ENCODE measurements at places on chromosomes 16 and 17. TPM values are rescaled to one million over a fixed set of nuclear protein-coding genes. Genes with fewer than 3 reads are reported as not detected.
A peak's percentile ranks its signal among the peaks of the same experiment; 100 is the strongest.

GRCh38 chr17:66777689-66778225 lies 57.2 kb upstream of the CACNG5 start:
- peak; percentile 19 for DNase-seq

DNA sequence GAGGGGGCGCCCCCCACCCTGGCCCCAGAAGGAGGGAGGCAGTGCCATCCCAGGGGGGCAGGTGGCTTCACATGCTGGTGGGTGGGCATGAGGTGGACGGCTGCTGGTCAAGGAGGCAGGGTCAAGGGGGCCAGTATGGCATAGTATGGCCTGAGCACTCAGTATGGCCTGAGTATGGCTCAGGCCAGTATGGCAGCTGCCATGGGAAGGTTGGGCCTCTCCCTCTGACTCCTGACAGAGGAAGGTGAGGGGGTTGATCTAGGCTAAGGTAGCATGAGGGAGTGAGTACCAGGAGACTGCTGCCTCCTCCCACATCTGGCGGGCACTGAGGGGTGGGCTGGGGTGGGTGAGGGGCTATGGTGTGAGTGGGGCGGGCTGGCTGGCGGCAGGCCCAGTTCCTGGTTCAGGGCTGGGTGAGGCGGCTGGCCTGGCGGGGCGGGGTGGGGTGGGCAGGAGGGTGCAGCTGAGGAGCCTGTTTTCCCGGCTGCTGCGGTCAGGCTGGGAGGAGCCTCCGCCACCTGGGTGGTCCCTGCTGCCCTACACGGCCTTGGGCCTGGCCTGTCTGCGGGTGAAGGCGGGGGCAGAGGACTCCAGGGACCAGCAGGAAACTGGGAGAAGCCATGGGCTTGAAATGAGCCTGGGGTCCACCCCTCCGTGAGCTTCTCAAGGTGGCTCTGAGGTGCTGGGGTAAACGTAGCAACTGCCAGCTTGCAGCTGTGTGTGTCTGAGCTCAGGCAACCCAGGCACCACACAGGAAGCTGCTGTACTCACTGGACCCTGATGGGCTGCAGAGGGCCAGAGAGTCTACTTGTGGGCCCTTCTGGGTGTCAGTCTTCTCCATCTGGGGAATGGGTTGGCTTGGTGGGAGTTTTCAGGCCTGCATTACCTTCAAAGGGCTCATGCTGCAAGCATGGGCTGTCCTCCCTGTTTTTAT lies 57.0 kb downstream of the RAI1 start:
- no peak for DNase-seq

DNA sequence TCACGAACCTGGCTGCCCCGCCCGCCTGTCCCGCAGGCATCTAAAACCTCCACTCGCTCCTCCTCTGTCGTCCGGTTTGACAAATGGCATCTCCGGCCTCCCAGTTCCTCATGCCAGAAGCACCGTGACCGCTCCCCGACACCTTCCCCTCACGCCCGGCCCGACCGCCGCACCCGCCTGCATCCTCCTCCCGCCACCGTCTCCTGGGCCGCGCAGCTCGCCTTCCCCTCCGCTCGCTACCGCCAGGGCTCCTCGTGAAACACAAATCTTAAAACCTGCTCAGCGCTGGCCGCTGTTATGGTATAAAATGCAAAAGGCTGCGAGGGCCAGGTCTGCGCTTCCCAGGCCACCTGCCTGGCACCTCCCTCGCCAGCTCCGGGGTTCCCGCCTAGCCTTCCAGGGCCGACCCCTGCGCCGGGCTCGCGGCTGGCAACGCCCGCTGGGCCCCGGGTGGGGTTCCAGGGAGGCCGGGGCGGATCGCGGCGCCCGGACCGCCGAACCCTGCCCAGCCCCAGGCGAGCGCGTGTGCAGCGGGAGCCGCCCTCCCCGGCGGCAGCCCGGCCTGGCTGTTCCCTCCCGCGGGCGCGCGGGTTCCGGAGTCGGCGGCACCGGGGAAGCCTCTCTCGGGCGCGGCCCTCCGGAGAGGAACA lies 488 bp downstream of the SPSB3 start:
- no peak for DNase-seq

Gene RPL23
- 1,883 TPM for total RNA-seq

Gene SP6
- 6.7 TPM for total RNA-seq

DNA sequence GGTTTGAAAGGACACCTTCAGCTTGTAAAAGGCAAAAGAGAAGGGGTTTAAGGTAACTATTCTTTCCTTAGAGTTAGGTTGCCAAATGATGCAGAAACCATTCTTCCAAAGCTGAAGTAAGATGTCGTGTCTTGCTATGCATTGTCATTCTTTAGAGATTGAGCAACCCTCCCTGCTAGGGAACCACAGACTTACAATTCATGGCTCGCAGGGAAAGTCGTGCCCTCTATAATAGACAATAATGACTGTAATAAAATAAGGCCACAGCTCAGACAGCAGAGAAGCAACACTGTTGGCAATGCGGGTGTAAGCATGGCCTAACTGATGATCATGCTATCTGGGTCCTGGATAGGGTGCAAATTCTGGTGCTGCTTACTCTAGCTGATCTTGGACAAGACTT lies 129.6 kb upstream of the CDH13 start:
- no peak for DNase-seq

Gene CDH13
- total RNA-seq: 10.8 TPM

- DNase-seq: peak; percentile 70
Measured at GRCh38 chr16:70712942-70713341, 27.1 kb upstream of the MTSS2 start.

Gene EVPL
- 0.80 TPM for total RNA-seq

Gene NME1
- 415 TPM for total RNA-seq

GRCh38 chr17:39677542-39678339 lies 9.5 kb downstream of the PNMT start:
- DNase-seq: peak; percentile 26

GRCh38 chr16:86576591-86577313 lies 1.6 kb upstream of the FOXL1 start:
- DNase-seq: no peak

DNA sequence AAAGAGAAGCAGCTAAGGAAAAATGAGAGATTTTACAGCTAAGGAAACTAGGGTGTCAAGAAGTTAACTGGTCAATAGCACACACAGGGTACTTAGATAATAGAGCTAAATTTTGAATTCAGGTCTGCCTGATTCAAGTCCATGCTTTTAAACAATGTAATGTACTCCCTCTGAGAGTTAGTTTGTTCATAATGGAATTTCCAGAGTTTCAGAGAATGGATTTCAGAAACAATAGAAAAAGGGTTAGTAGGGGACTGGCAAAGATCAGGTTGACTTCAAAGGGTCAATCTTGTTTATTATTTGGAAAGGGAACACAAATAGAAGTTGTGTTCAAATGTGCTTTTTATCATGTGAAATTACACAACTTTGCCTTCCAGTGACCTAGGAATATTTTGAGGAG lies 17.9 kb downstream of the NSRP1 start:
- no peak for DNase-seq

GRCh38 chr17:45425125-45425983 lies 7.3 kb downstream of the ARHGAP27 start:
- peak; percentile 74 for DNase-seq

DNA sequence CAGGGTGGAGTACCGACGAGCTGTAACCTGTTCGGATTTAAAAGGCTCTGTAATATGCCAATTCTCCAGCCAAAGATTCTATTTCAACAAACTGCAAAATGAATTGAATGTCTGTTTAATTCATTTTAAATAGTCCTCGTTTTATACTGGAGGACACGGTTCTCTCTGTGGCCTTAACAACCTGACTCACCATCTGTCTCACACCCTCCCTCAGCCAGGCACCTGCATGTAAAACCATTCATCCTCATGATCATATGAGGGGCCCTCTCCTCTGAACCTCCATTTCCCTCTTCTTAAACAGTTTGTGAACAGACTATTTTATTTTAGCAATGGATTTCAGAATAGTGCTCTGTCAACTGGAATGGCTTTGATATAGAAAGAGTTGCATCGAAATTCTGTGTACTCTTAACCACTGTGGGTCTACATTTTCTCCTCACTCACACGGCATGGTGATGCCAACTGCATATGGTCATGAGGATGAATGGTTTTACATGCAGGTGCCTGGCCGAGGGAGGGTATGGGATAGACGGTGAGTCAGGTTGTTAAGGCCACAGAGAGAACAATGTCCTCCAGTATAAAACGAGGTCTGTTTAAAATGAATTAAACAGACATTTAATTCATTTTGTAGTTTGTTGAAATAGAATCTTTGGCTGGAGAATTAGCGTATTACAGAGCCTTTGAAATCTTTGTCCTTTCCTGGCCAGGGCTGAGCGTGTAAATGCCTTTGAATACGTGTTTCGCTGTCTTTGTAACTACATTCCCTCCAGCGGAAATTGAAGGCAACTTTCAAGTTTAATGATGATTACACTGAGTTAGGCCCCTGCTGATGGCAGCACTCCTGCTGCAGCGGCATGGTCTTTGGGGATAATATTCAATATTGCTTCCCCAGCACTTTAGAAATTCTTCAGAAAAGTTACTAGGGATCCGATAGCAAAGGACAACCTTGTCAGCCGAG lies 329.6 kb downstream of the SNX29 start:
- DNase-seq: no peak

Gene ST6GALNAC2
- 14.3 TPM for total RNA-seq

DNA sequence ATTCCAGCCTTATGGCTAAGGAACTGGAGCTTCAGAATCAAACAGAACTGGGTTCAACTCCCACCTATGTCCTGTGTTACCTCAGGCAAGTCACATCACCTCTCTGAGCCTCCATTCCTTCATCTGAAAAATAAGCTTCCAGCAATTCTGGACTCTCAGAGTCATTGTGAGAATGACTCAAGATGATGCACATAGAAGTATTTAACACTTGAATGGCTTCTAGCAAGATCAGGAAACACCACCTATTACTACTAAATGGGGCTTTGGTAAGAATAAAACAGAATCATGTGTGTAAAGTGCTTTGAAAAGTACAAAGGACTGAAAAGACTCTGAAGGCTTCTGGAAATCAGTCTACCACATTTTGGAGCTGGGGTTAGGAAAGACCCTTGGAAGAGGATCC lies 30.8 kb upstream of the CALB2 start:
- DNase-seq: no peak

Gene KRT39
- not detected for total RNA-seq

DNA sequence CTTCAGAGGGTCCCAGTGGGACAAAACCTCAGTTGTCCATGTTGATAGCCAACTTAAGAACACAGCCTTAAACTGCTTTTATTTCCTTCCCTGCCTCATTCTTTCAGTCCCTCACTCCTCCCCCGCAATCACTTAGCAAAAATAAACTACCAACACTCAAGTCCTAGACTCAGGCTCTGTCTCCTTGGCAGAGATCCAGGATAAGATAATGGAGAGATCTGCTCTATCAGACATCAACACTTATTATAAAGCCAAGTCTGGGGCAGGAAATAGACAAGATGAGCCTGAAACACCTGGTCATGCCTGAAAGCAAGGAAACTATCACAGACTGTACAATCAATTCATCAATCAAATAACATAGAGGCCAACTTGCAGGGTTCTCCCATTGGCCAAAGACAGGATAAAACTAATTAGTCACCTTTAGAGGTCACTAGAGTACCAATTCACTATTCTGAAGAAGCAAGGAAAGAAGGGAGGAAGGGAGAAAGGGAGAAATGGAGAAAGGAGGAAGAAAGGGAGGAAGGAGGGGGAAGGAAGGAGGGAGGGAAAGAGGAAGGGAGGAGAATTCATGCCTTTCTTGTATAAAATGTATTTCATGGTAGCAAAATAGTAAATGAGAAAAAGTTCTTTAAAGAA lies 15.7 kb downstream of the HYDIN start:
- peak; percentile 9 for DNase-seq

Gene IRX3
- total RNA-seq: not detected

- DNase-seq: no peak
Measured at GRCh38 chr17:17942846-17943245, 29.4 kb downstream of the TOM1L2 start.

DNA sequence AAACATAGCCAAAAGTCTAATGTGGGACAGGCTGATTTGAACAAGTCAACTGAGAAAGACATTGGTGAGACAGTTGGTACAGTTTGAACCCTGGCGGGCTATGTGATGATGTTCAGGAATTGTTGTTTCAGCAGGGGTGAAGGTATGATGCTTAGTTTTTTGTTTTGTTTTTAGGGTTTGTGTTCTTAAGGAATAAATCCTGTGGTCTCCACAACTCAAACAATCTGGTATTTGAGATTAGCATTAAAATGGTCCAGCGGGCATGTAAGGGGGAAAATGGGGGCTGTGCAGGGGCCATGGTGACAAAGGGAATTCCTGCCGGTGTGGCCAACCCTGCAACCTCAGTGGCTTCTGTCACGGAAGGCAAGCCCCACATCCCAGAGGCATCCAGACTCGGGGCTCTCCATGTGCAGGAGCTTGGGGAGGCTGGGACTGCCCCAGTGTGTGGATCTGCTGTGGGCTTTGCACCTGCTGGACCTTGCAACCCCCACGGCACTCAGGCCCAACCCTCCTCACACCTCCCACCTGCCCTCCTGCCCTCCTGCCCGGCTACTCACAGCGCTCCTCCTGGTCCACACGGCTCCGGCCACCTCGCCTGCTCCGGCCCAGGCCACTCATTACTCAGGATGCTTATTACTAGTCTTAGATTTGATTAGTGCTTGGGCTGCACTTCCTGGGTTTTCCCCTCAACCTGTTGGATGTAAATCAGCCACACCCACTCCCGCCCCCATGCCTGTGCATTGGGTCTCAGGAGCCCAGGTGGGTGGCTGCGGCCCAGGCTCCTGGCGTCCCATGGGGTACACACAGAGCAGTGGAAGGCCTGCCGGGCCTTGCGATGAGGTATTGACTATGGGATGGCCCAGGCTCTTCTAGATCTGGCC lies at the start of gene TNFRSF13B:
TNFRSF13B (minus strand) TSS at position 661 of the 881 bp plus-strand sequence; CDS start at position 618, 43 bp downstream.
- no peak for DNase-seq

Gene ARHGAP23
- total RNA-seq: 2.4 TPM

DNA sequence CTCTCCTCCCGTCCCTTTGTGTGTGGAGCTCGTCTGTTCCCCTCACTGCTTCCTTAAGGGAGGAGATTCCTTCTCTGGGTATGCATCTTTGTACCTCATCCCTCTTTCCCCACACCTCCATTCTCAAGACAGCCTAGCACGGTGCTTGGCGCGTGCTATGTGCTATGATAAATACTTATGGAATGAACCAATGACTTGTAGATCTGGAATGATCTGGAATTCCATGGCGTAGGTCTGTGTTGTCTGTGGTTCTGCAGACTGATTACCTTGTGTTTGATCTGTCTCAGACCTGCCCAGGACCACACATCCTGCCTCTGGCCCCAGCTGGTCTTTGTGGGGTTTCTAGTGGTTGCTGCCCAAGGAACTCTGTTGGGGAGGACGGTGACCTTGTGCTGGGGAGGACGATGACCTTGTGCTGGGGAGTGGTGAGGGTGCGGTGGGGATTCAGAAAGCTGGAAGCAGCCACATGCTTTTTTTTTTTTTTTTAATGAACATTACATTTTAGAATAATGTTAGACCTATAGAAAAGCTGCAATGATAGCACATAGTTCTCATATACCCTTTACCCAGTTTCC lies 33.5 kb upstream of the ETV4 start:
- DNase-seq: no peak

Gene ST6GALNAC1
- total RNA-seq: not detected

DNA sequence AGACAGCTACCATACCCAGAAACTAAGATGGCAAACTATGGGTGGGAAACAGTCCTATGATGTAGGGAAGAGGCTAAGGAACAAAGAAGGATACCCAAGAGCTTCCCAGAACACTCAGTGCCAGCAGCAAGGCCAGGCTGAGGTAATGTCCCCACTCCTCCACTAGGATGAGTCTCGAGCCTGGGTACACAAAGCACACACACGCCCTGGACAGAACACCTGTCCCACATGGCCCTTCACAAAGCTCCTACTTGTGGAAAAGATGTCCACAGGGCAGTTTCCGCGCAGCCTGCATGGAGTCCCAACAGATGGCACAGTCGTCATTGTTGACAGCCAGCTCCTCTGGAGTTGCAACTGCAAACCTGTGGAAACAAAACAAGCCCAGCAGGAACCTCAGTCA lies 23.9 kb downstream of the AMFR start:
- peak; percentile 9 for DNase-seq

Gene ARHGAP27
- total RNA-seq: 24.9 TPM

Data from G401 (cell line).